ENCODE measurements at places on chromosomes 1 and 21. TPM values are rescaled to one million over a fixed set of nuclear protein-coding genes. Genes with fewer than 3 reads are reported as not detected.

Gene DNAI4
- 28.9 TPM for total RNA-seq

Gene KRTAP12-2
- not detected for total RNA-seq

Gene OR14K1
- total RNA-seq, result not detected

Gene XCL1
- total RNA-seq, result not detected

Gene CNR2
- total RNA-seq, result not detected
